ENCODE measurements at places on chromosomes 1 and 21.

- peak; percentile 7 for DNase-seq
- peaks cover 5% of the 10 kb centered on the region for H3K27me3 ChIP-seq
- H3K36me3 ChIP-seq: no peaks in the 10 kb centered on the region
- no peak overlapping the region for H3K4me3 ChIP-seq
- no peak overlapping the region for H3K27ac ChIP-seq
These were observed 80.3 kb downstream of the RNF220 start for GRCh38 chr1:44485229-44485933.

GRCh38 chr21:33078907-33079582 lies 9.1 kb downstream of the OLIG1 start:
- H3K27me3 ChIP-seq: peaks cover 14% of the 10 kb centered on the region
- no peaks in the 10 kb centered on the region for H3K36me3 ChIP-seq
- H3K27ac ChIP-seq: no peak overlapping the region
- peaks cover 10% of the 10 kb centered on the region for H3K4me1 ChIP-seq

DNA sequence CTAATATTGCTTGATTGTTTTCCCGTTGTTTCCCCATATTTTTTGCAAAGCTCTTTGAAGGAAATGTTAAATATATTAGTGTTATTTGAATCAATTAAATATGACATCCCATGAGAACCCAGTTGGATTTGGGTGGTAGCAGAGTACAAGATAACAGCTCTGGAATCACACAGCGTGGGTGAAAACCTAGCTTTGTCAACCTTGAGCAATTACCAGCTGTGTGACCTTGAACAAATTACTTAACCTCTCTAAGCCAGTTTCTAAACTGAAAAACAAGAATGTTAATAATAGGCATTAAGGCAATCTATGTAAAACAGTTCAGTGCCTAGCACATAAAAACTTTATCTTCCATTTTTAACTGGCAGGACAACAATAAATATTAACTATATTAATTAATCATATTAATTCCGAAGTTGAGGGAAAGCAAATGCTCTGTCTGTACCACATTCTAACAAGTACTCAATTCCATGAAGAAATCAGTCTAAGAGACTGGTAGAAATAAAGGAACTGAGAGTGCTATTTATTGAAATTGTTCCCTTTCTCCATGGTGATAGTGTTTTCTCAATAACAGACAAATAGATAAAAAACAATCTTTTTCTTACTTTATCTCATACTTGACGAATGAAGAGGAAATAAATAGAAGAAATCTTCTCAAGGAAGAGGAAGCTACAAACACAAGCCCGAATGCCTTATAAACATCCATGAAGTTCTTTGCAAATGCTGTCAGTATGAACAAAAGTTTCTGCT lies 27.0 kb downstream of the DNASE2B start:
- DNase-seq: no peak
- no peak overlapping the region for H3K27ac ChIP-seq
- no peak overlapping the region for H3K4me3 ChIP-seq
- no peaks in the 10 kb centered on the region for H3K27me3 ChIP-seq
- H3K36me3 ChIP-seq: no peaks in the 10 kb centered on the region
- no peaks in the 10 kb centered on the region for H3K4me1 ChIP-seq

- peaks cover 68% of the 10 kb centered on the region for H3K27me3 ChIP-seq
- H3K4me3 ChIP-seq: peak within 1 kb of the TSS; percentile 72
- H3K27ac ChIP-seq: peak within 1 kb of the TSS; percentile 30
- DNase-seq: peak; percentile 48
- H3K4me1 ChIP-seq: peaks cover 41% of the 10 kb centered on the region
These were observed at the start of gene FOXD3 for GRCh38 chr1:63322114-63322943. Gene FOXD3, plus strand, starts transcription at chr1:63322567. Its CDS starts 492 bp downstream, at chr1:63323059.

- no peak overlapping the region for H3K4me3 ChIP-seq
- no peaks in the 10 kb centered on the region for H3K4me1 ChIP-seq
- no peak overlapping the region for H3K27ac ChIP-seq
- H3K36me3 ChIP-seq: no peaks in the 10 kb centered on the region
- DNase-seq: no peak
These were observed 17.9 kb upstream of the ZBTB21 start for GRCh38 chr21:42027822-42028765.

GRCh38 chr1:21811875-21812305 lies at the start of gene LDLRAD2:
Gene LDLRAD2, plus strand, starts transcription at chr1:21812265. Its CDS starts 187 bp downstream, at chr1:21812452.
- H3K36me3 ChIP-seq: no peaks in the 10 kb centered on the region
- H3K27me3 ChIP-seq: peaks cover 15% of the 10 kb centered on the region
- H3K27ac ChIP-seq: no peak within 1 kb of the TSS
- no peak for DNase-seq

DNA sequence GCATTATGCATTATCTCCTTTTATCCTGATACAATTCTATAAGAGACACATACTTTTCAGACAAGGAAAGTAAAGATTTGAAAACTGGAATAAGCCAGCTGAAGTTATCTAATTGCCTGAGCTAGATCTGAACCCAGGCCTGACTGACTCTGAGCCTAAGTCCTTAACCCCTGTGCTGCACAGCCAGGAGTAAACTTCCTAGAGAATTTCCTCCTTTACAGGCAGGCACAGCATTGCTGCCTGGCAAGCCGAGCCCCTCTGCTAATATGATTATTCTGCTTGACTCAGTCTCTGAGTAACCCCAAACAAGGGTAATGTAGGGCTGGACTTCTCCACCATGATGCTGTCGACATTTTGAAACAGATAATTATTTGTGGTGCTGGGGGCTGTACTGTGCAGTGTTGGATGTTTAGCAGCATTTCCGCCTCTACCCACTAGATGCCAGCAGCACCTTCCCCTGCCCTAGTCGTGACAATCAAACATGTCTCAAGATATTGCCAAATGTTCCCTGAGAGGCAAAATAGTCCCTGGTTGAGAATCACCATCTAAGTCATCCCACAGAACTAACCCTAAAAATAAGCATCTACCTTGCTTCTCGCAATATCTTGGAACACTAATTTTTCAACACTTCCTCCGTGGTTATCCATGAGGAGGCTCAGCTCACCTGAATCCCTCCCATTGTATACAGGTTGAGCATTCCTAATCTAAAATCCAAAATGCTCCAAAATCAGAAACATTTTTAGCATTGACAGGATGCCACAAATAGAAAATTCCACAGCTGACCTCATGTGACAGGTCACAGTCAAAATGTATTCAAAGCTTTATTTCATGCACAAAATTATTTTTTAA lies 18.5 kb downstream of the CAMK1G start:
- H3K36me3 ChIP-seq: no peaks in the 10 kb centered on the region
- no peak overlapping the region for H3K4me3 ChIP-seq
- H3K27me3 ChIP-seq: peaks cover 13% of the 10 kb centered on the region
- DNase-seq: peak; percentile 63

DNA sequence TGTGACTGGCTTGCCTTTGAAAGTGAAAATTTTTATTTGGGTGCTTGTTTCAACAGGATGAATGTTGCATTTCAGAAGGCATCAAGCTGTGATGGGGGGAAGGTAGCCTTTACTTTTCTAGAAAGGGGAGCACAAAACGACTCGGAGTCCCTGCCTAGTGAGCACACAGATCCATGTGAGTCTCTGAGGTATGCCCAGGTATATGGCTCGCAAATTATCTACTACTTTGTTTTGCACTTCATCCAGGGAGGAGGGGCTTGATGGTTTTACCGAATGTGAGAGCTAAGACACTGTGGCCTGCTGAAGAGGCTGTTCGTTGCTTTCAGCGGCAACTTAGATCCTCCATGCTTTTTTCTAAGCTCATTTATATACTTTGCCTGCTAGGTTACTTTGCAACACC lies 537.7 kb upstream of the PTBP2 start:
- DNase-seq: no peak
- no peaks in the 10 kb centered on the region for H3K27me3 ChIP-seq
- no peak overlapping the region for H3K4me3 ChIP-seq

All from activated CD8-positive, alpha-beta T cell treated with anti-CD3 and anti-CD28 coated beads for 36 hours (primary cell).